Endothelial cell of coronary artery (primary cell): ENCODE measurements at places on chromosomes 2 and 18. TPM values are rescaled to one million over a fixed set of nuclear protein-coding genes. Genes with fewer than 3 reads are reported as not detected.

The TYMS gene
- 25.2 and 40.8 TPM in 2 replicates for total RNA-seq

The DYNAP gene
- not detected in 2 replicates for total RNA-seq

The SERPINB10 gene
- total RNA-seq = 0.09 TPM in 1 of 2 replicates, not detected in the other

The NFATC1 gene
- 3.0 and 3.4 TPM in 2 replicates for total RNA-seq

The DSC3 gene
- total RNA-seq = 0.36 and 0.38 TPM in 2 replicates

The DPYSL5 gene
- not detected in 2 replicates for total RNA-seq

The LOXHD1 gene
- total RNA-seq = not detected in 2 replicates

The KIAA2012 gene
- total RNA-seq = not detected in 2 replicates

The FOXD4L1 gene
- total RNA-seq = 0.18 TPM in 1 of 2 replicates, not detected in the other

The POTEE gene
- total RNA-seq = 0.09 and 0.19 TPM in 2 replicates

The RNF181 gene
- total RNA-seq = 229 and 287 TPM in 2 replicates

The SLC9A4 gene
- total RNA-seq = not detected in 2 replicates

The MPV17 gene
- 28.9 and 40.7 TPM in 2 replicates for total RNA-seq

The KLF11 gene
- 3.6 and 6.1 TPM in 2 replicates for total RNA-seq

The DYTN gene
- total RNA-seq = not detected in 2 replicates

The ZNF521 gene
- 65.4 and 78.2 TPM in 2 replicates for total RNA-seq

The AGXT gene
- not detected in 2 replicates for total RNA-seq

The RASGRP3 gene
- 8.4 and 26.6 TPM in 2 replicates for total RNA-seq

The GAREM1 gene
- 0.36 and 1.9 TPM in 2 replicates for total RNA-seq

The CROCC2 gene
- not detected in 2 replicates for total RNA-seq

The SERPINB2 gene
- total RNA-seq = 0.09 and 30.7 TPM in 2 replicates

The CAPN13 gene
- total RNA-seq = not detected in 2 replicates

The PTRHD1 gene
- total RNA-seq = 27.1 and 36.7 TPM in 2 replicates

The STRADB gene
- 19.7 and 26.5 TPM in 2 replicates for total RNA-seq

The CD8B2 gene
- total RNA-seq = not detected in 2 replicates

The ANKZF1 gene
- total RNA-seq = 16.5 and 34.8 TPM in 2 replicates

The HOXD10 gene
- total RNA-seq = not detected in 2 replicates

The SCTR gene
- not detected in 2 replicates for total RNA-seq

The BOK gene
- 29.8 and 51.2 TPM in 2 replicates for total RNA-seq

The DSC2 gene
- total RNA-seq = under 0.01 TPM in 1 of 2 replicates, not detected in the other
